ENCODE measurements at places on chromosomes 12 and 14. TPM values are rescaled to one million over a fixed set of nuclear protein-coding genes. Genes with fewer than 3 reads are reported as not detected.

DNA sequence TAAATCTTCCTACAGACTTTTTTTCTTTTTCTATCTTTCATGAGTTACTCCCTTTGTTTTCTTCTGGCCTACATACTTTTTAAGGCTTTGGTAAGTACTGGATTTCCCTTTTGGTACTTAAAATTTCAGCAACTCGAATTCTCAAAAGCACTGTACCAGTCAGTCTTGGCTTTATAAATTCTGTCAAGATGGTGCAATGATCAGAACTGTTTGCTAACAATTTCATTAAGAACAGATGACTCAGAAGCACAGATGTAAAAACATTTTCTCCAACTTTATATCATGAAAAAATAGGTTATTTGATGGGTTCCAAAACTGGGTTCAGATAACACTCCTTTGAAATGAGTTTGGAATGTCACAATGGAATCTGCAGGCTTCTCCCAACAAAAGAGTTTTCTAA is 1961.8 kb upstream of the FLRT2 start:
- no peak for DNase-seq
- no peaks in the 10 kb centered on the region for H3K36me3 ChIP-seq
- no peaks in the 10 kb centered on the region for H3K4me1 ChIP-seq
- no peak overlapping the region for H3K27ac ChIP-seq
- no peaks in the 10 kb centered on the region for H3K27me3 ChIP-seq

DNA sequence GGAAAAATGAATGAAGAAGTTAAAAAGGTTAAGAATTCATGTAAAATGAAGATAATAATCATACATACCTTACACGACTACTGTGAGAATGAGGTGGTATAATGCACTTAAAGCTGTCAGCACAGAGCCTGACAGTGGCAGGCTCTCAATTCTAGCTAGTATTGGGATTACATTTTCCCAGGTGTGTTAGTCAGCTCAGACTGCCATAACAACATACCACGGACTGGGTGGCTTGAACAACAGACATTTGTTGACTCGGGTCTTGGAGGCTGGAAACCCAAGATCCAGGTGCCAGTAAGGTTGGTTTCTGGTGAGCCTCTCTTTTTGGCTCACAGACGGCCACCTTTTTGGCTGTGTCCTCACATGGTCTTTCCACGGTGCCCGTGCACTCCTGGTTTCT is 167.8 kb downstream of the CHST11 start:
- no peak overlapping the region for H3K4me3 ChIP-seq
- DNase-seq = no peak
- H3K27me3 ChIP-seq = no peaks in the 10 kb centered on the region
- H3K4me1 ChIP-seq = peaks cover 16% of the 10 kb centered on the region
- no peaks in the 10 kb centered on the region for H3K36me3 ChIP-seq

- peaks cover 89% of the 10 kb centered on the region for H3K27me3 ChIP-seq
- no peak overlapping the region for H3K27ac ChIP-seq
- no peak for DNase-seq
These were observed 872 bp downstream of the VSX2 start for GRCh38 chr14:74239848-74240793.

DNA sequence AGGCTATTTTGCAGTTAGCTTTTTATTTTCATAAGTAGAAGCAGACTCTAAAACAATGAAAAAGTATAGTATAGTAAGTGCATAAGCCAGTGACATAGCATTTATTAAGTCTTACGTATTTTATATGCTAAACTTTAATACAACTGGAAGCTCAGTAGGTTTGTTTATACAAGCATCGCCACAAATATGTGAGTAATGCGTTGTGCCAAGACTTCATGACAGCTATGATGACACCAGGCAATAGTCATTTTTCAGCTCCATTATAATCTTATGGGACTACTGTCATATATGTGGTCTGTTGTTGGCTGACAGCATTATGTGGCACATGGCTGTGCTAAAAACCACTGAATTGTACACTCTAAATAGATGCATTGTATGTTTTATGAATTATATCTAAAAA is 40.3 kb downstream of the SLC38A2 start:
- no peak overlapping the region for H3K27ac ChIP-seq
- DNase-seq = no peak
- no peaks in the 10 kb centered on the region for H3K36me3 ChIP-seq
- no peaks in the 10 kb centered on the region for H3K4me1 ChIP-seq
- no peak overlapping the region for H3K4me3 ChIP-seq

Gene KRT77
- not detected for total RNA-seq

Gene FIGNL2
- total RNA-seq = 0.30 TPM

Measured in left ventricle myocardium inferior (tissue), 1 donor.